Daoy (cell line): ENCODE measurements at places on chromosomes 4 and X. TPM values are rescaled to one million over a fixed set of nuclear protein-coding genes. Genes with fewer than 3 reads are reported as not detected.

The ERAS gene
- total RNA-seq, result not detected in 2 replicates

The PCGF3 gene
- 26.5 TPM in 2 replicates for total RNA-seq

The F9 gene
- not detected in 2 replicates for total RNA-seq

The NSG1 gene
- total RNA-seq, result 4.4 and 10.2 TPM in 2 replicates

The PHKA1 gene
- total RNA-seq, result 6.4 and 9.5 TPM in 2 replicates

The TKTL1 gene
- total RNA-seq, result 0.06 TPM in 1 of 2 replicates, not detected in the other

The CABS1 gene
- total RNA-seq, result not detected in 2 replicates

The CT45A10 gene
- 0.51 and 1.8 TPM in 2 replicates for total RNA-seq

The ABCG2 gene
- 3.1 and 3.9 TPM in 2 replicates for total RNA-seq
